ENCODE measurements at places on chromosomes 16 and 17. TPM values are rescaled to one million over a fixed set of nuclear protein-coding genes. Genes with fewer than 3 reads are reported as not detected.

The ZNF598 gene
- total RNA-seq, result 44.0 TPM

The PPL gene
- total RNA-seq, result 6.9 TPM

The KRT16 gene
- total RNA-seq, result not detected

The DOC2A gene
- total RNA-seq, result 0.30 TPM

The TEKT1 gene
- total RNA-seq, result not detected

The CDR2L gene
- 15.8 TPM for total RNA-seq

The ZNF75A gene
- 11.6 TPM for total RNA-seq

The MIS12 gene
- 13.8 TPM for total RNA-seq

Data from bronchus fibroblast of lung (primary cell).